Activated CD4-positive, CD25-positive, alpha-beta regulatory T cell treated with anti-CD3 and anti-CD28 coated beads, Interleukin-2, amount 50 U/mL, for 72 hours (primary cell): ENCODE measurements at places on chromosomes 6 and 20.

DNA sequence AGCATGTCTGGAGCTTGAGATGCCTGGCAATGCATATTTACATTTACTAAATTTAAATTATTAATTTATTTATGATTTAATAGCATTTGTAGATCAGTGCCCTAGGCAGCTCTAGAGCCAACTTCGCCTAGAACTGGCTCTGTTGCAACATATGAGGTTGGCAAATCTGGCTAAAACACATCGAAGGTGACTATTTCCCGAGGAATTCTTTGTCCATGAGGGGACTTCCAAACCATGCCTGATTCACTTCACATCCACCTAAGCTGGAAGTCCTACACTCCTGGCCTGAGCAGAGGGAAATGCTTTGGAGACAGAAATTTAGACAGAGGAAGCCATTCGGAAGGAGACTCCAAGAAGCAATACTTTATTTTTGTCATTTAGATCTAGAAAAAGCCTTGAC, 211.0 kb upstream of the ARG1 start:
- no peak for DNase-seq

GRCh38 chr20:58976061-58976730, 4.9 kb upstream of the NELFCD start:
- DNase-seq, result no peak

DNA sequence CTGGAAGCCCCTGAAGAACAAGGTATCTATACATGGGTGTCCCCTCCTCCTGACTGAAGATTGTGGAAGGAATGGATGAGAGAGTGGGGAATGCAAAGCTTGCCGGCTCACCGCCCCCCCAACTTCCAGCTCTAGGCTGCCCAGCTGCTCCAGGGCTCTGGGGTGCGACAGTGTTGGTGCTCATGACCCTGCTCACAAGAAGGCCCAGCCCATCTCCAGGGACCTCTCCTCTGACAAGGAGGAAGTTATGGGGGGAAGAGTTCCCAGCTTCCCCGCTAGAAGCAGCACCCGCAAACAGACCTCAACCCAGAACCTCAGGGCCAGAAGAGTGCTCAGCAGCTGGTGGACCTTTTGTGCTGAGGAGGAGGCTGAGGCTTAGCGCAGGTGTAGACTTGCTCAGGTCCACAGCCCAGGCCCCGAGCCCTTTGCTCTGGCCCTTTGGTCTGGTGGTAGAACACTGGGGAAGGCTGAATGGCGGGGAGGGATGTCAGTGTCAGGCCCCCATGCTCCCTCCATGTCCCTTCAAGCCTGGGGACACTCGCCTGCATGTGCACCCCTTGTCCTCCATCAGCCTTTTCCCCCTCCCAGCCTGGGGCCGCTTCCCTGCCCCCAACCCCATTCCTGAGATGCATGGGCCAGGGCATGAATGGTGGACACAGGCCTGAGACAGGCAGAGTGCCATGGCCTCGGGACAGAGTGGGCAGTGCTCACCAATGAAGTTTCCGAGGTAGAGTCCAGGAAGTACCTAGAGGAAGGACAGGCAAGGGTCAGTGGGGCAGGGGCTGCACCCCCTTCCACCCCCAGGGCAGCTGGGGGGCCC, 1.3 kb downstream of the DUSP15 start:
- no peak for DNase-seq

DNA sequence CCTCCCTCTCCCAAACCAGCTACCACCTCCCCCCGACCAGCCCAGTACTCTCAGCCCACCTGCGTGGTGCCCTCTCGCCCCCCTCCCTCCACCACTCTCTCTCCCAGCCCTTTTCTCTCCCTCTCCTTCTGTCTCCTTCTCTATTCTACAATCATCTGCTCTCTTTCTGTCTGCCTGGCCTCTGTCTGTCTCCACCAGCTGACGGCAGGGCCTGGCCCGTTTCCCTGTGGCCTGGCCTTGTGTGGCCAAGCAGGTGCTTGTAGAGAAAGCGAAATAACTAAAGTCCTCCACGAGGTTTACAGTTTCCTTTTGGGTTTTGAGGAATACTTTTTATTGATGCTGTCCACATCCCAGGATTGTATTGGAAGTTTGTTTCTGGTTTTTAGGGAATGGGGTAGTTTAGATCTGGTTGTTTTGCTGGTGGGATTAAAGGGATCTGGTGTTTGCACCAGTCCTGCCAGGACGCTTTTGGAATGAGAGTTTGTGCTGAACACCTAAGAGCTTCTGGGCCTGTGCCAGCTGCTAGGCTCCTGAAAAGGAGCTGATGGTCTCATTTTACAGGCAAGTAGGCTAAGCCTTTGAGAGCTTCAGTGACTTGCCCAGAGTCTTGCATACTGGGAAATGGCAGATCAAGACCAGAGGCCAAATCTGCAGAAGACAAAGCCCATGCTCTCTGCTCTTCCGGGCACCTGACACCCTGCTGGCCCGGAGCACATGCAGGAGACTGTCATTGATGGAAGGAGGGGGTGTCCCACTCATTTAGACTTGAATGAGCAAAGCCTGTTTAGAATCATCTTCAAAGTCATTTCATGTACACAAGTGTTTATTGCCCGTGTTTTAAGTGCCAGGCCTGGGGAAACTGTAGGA, 161.7 kb downstream of the SYCP2 start:
- no peak for DNase-seq

DNA sequence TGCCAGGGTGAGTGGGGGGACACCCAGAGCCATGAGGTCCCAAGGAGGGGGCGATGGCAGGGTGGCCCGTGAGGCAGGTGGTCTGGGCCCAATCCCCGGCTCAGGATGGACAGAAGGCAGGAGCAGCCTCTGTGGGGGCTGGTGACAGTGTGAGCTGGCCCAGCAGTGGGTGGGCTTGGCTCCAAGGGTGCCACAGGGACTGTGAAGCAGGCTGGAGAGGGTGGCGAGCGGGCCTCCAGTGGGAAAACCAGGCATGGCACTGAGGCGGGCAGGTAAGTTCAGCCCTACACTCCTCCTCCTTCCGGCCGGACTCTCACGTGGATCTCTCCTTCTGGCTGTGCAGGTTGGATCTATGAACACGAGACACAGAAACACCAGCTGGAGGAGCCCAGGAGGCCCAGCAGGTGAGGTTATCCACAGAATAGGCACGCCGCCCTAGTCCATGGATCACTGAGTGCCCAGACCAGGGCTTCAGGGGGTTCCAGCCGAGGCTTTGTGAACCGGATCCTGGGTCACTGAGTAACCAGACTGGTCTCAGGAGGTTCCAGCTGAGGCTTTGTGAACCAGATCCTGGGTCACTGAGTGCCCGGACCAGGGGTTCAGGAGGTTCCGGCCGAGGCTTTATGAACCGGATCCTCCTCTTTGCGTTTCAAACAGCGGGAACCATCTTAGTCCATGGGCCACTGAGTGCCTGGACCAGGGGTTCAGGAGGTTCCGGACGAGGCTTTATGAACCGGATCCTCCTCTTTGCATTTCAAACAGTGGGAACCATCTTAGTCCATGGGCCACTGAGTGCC, 76.4 kb upstream of the BHLHE23 start:
- no peak for DNase-seq

- DNase-seq, result no peak
These were observed 772.8 kb upstream of the DEFB115 start for GRCh38 chr20:30484749-30485070.

DNA sequence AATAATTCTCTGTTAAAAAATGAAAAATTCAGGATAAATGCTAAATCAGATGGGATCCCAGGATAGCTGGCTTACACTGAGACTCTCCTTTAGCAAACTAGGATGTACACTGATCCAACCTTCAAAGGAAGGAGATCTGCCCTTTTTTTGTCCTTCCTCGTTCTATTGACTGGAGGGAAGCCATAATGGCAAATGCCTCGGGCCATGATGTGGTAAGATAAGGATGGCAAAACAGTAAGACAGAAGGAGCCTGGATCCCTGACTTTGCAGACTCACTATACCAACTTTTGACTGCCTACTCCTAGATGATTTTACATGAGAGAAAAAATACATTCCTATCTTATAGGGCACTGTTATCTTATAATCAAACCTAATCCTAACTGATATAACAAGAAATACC, 156.9 kb upstream of the BEND3 start:
- DNase-seq, result no peak

GRCh38 chr20:35992713-35993335, 24.4 kb downstream of the CNBD2 start:
- no peak for DNase-seq

DNA sequence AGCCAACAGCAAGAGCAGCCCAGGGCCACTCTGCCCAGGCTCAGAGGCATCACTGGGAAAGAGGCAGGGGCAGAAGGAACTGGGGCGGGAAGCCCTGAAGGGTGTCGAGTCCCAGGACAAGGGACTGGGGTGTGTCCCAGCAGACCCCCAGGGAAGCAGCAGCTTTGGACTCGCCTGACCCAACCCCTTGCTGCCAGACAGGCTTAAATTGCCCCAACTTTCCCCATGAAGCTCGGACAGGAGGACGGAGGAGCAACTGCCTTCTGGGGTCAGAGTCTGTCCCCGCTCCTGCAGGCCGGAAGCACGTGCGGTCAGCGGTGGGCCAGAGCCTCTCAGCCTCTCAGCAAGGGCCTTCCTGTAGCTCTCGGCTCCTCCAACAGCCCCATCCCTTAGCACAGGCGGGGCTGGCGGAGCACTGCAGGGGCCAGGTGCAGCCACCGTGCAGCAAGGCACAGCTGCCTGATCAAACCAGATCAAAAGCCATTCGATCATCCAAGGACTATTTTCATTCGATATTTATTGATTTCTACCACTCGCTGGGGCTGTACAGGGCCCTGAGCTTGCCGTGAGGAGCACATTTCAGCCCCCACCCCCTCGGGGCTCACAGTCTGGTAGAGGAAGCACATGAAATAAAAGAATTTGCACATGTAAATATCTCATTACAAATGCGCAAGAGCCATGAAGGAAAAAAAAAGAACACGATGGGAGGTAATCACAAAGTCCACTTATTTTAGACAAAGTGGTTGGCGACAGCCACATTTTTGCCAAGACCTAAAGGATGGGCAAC, 31.8 kb upstream of the STX16 start:
- no peak for DNase-seq

DNA sequence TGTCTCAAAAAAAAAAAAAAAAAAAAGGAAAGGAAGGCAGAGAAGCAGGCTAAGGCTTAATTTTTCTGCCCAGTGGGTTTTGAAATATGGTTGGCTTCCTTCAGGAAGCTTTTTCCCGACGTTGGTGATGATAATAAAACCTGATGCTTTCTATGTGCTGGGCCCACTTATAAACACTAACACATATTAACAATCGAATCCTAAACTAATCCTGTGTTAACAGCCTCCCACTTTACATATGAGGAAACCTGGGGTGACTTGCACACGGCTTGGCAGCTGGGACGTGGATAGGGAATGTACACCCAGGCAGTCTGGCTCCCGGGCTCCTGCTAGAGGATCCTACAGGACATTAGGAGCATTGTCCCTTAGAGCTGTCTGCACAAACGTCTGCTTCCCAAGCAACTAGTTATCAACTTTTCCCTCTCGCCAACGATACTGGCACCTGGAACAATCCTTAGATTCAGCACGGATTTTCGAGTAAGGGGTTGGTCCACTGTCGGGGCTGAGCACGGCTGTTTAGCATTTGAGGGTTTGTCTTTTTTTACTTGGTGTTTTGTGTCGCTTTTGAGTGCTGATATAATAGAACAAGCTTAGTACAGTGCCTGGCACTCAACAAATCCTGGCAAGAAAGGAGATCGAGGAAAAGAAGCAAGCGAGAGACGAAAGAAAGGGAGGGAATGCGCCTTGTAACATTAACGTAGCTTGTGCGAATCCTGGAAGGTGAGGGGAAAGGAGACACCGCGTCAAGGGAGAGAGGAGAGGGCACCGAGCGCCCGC, 622 bp upstream of the KIZ start:
- DNase-seq, result no peak

DNA sequence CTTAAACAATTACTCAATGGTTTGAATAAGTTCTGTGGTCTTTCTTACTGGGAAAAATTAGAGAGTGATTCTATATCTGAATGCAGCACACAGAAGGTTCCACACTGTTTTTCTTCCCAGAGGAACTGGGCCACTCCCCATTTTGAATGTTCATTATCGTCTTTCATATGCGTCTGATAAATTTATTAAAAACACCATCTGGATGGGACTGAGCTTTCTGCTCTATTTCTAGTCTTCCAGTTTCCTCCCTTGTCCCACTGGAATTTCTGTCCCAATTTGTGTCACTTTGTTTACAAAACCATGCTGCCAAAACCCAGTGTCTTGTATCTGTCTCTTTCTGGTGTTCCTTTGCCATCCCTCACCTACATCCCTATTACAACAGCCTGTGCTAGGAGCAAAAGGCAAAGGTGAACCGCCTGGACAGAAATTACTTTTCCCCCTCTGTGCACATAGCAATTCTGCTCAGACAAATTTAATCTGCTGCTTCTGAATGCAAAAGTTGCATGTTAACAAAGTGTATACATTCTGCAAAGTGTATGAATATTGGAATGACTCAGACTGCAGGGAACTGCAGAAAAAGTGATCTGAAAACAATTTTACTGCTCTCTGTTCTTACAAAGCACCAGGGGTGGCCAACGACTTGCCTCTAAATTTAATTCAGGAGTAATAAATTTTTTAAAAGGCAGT, 333.6 kb downstream of the BTBD9 start:
- DNase-seq, result no peak
